ENCODE measurements at places on chromosomes 7 and 10.

GRCh38 chr10:2989292-2989947 lies 77.9 kb upstream of the PFKP start:
- DNase-seq: no peak

- no peak for DNase-seq
Measured at GRCh38 chr10:112375721-112376395, 1.9 kb downstream of the ACSL5 start.

DNA sequence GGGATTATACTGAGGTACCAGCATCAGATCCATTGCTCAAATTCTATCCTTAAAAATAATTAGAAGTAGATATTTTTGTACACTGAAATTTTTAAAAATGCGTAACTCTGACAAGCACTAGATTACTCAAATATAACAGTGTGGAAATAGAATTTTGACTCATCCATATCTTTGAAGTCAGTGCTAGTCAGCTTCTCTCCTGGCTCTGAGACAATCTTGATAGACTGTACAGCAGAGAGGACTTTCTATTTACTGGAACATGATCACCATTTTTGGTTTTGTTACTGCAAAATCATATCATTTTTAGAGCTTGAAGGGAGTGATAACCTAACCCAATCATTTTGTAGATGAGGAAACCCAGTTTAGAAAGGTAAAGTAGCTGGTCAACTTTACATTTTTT lies 195.0 kb downstream of the MTERF1 start:
- DNase-seq: no peak

GRCh38 chr7:25759748-25760147 lies 392.2 kb upstream of the NFE2L3 start:
- no peak for DNase-seq

GRCh38 chr7:91325726-91326125 lies 61.5 kb downstream of the FZD1 start:
- DNase-seq: no peak

DNA sequence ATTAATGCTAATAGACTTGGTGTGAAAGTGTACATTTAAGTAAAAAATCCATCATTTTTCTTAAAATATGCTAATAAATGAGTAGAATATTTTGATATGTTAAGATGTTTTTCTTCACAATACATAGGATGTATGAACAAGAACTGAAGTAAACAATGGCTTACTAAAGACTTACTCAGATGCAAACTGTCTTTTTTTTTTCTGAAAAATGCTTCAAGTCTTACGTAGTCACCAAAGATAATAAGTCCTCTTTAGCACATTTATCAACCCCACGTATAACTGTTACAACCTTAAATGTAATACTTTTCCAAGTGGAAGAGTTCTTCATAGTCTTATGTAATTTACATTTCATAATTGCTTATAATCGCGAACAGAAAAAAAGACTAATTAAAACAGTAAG lies 54.8 kb downstream of the MDFIC start:
- DNase-seq: no peak

GRCh38 chr7:157487046-157487770 lies 150.4 kb downstream of the DNAJB6 start:
- DNase-seq: no peak

DNA sequence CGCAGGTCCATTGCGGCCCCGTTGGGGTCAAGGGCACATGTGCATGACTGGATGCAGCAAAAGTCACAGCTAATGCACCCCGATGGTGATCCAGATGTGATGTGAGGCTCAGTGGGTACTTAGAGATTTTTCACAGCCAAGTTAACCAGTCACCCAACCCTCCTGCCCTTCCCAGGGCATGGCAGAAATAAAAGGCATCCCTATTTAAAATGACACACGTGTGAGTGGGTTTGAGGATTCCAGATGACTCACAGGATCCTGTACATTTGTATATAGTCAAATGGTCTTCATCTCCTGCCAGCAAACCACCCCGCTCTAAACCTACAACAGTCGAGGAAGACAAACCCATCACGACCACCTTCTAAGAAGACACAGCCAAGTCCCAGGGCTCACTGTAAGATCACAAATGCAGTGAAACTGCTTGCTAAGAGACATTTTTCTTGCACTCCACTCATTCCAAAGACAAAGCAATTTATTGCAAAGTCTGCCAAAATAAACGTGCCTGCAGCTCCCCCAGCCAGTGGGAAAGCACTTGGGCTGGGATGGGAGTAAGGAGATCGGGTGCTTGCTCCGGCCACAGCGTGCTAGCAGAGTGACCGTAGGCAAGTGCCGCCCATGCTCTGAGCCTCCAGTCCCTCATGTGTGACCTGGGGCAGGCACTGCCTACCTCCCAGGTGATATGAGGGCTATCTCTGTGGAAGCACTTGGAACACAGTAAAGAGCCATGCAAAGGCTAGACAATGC lies 86.6 kb upstream of the MACROH2A2 start:
- no peak for DNase-seq

DNA sequence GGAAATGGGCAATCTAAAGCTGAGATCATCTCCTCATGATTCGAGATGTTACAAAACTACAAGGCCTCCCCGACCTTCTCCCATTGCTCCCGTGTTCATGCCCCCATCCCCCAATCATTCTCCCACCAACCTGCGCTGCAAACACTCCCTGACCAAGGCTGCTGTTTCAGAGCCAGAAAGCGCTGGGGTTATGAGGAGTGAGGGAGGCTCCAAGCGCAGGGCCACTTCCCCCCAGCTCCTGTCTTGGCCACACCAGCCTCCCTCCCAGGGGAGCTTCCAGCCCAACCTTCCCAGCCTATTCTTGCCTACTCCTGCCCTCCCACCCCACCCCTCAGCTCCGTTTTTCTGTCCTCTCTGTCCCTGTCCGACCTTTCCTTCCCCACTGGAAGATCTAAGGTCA lies 14.7 kb upstream of the NODAL start:
- no peak for DNase-seq

- DNase-seq: no peak
Measured at GRCh38 chr10:47253651-47254375, 46.2 kb upstream of the GDF10 start.

GRCh38 chr10:124346831-124347230 lies 71.9 kb downstream of the OAT start:
- no peak for DNase-seq

- DNase-seq: no peak
Measured at GRCh38 chr10:49290607-49291006, 8.4 kb upstream of the C10orf71 start.

DNA sequence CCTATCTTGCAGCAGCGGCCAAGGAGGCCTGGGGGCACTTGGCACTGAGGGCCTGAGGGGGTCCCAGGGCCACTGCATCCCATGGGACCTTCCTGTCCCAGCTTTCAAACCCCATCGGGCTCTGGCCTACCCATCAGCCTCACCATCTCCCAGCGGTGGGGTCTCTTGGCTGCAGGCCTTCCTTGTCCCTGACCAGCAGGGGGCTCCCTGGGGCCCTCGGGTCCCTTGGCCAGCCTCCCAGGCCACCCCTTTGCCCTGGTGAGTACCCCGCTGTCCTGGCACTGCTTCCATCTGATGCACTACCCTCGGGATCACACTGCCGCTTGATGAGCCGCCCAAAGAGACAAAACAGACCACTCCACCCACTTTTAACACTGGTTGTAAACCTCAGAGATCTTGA lies 43.5 kb downstream of the YKT6 start:
- peak; percentile 21 for DNase-seq

- peak; percentile 43 for DNase-seq
Measured at GRCh38 chr7:64045301-64046040, at the start of gene ZNF727. Gene ZNF727 (plus strand): TSS chr7:64045434. CDS start chr7:64045622, 188 bp downstream.

DNA sequence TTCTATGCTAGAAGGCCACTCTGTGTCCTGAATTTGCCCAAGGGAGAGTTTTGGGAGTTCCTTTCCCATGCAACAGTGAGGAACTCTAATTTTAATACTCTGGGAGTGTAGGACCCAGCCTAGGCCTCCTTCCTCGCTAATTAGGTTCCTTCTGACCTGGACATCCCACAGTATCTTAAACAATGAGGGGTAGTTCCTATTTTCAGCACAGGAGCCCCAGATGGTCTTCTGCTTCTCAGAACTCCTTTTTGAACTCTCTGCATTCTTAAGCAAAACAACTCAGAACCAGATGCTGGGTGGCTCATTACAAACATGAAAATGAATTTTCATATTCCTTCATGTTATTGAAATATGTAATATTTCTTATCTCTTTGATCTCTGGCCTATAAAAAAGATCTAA lies 116.9 kb downstream of the LRMDA start:
- DNase-seq: no peak

DNA sequence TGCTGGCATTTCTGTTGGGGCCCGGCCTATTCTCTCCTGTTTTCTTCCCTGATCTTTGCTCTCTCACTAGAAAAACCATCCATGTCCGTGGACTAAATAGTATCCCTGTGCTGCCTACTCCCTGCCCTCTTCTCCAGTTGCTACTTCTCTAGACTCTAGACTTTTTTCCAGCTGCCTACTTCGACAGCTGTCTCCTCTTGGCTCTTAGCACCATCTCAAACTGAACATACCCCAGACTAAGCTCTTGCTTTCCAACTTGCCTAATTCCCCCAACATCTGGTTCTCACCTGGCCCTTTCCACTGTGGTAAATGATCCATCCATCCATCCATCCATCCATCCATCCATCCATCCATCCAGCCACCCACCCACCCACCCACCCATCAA lies 19.5 kb downstream of the ADCYAP1R1 start:
- no peak for DNase-seq

GRCh38 chr7:14954035-14954434 lies 51.5 kb upstream of the DGKB start:
- no peak for DNase-seq

DNA sequence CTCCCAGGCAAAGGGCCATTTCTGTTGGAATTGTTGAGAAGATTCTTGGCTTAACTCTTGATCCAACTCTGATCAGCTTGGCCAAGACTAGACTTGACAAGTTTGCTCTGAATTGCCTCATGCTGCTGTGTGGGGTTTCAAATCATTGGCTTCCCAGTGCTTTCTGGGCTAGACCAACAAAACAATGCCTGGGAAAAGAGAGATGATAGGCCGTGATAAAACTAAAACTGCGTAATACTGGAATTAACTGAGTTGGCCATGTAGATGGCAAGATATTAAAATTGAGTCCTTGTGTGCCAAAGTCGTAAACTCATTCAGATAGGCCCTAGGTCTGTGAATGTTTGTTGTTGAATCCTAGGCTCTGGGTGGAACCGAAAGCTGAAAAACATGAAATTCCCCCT lies 222.6 kb downstream of the MGMT start:
- DNase-seq: no peak

DNA sequence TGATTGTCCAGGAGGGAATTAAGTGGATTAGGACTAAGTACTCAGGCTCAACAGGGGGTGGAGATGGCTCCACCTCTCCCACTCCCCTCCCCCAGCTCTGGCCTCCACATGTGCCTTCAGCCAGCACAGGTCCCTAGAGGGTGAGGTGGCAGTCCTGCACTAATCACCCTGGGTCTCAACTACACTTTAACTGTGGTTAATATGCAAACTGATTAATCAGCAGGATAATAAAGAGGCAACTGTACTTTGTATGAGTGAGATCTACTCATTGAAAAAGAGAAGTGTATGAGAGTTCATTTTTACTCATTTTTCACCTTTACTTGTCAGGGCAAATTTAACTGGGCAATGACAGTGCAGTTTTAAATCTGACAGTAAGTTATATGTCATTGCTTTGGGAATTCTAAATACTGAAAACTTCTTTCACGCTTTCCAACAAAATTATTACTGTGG lies 223.8 kb upstream of the CCDC6 start:
- DNase-seq: no peak

GRCh38 chr10:45136256-45136655 lies 135.5 kb downstream of the ZNF22 start:
- no peak for DNase-seq

GRCh38 chr7:22348379-22348778 lies 8.6 kb downstream of the RAPGEF5 start:
- DNase-seq: no peak

DNA sequence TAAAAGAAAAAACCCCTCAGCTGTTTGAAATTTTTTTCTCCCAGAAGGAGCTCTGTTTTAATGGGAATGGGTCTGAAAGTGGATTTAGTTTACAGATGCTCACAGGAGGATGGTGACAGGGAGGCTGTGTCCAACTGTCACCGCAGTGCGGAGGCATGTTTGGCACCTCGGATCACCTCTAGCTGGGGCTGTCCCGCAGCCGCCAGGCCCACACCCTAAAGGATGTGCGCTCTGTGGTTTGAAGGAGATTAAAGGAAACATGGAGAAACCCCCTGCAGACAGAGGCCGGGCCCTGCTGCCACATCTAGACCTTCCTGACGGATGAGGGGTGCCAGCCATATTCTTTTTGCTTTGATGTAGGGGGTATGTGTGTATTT lies 160.6 kb downstream of the DNAJB6 start:
- DNase-seq: no peak

DNA sequence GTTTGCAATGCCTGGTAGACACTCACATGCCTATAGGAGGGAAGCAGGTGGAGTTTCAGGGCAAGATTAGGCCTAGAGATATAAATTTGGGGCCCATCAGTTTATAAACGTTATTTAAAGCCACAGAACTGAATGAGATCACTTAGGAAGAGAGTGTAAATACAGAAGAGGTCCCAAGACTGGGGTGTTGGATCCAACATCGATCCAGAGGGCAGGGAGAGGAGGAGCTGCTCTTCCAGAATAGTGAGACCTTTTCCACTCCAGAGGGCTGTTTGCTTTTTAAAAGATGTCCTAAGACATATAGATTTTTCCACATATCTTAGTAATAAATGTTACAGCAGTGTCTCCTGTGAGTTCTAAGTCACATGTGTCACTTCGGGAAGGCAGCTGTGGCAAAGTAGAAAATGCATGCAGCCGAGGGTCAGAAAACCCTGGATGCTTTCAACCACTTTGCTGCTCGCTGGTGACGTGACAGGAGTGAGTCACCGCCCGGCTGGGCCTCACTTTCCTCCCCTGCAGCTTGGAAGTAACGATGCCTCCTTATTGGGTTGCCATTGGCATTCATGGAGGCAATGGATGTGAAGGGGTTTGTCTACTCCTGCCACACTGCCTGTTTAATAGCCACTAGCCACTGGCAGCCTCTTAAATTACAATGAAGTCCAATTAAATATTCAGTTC lies 95.4 kb downstream of the TRIL start:
- DNase-seq: no peak
